Stimulated activated CD8-positive, alpha-beta memory T cell treated with anti-CD3 and anti-CD28 coated beads, Interleukin-7, amount 100 ng/mL, for 4 hours (primary cell): ENCODE measurements at places on chromosomes 12 and 14.

DNA sequence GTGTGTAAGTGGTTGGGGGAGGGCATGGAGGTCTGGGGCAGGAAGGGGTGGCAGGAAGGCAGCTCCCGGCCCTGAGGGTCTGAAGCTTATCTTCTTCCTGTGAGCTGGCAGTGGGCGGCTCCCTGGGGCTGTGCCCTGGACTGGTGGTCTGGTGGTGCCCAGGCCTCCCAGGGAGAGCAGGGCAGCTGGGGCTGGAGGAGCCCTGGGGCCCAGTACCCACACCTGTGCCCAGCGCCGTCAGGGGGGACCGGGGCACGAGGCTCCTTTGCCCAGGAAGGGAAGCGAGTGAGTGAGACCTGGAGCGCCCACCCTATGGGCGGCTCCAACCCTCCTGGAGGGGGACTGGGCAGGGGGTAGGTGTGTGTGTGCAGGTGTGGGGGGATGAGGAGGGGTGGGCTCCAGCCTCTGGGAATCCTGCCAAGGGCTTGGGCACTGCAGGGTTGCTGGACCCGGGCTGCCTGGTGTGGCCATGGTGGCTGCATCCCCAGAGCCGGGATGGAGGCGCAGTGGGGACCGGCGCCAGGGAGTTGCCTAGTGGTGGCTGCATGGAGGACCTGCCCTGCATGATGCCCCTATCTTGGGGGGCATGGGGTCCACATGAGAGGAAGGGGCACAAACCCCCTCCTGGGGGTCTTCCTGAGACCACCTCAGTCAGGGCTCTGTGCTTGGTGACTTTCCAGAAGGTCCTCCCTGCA lies 353.6 kb downstream of the TMEM121 start:
- no peak for DNase-seq

GRCh38 chr14:96267916-96268315 lies 11.9 kb downstream of the BDKRB1 start:
- DNase-seq, result no peak

GRCh38 chr14:91545946-91546716 lies 36.0 kb upstream of the PPP4R3A start:
- DNase-seq, result no peak

DNA sequence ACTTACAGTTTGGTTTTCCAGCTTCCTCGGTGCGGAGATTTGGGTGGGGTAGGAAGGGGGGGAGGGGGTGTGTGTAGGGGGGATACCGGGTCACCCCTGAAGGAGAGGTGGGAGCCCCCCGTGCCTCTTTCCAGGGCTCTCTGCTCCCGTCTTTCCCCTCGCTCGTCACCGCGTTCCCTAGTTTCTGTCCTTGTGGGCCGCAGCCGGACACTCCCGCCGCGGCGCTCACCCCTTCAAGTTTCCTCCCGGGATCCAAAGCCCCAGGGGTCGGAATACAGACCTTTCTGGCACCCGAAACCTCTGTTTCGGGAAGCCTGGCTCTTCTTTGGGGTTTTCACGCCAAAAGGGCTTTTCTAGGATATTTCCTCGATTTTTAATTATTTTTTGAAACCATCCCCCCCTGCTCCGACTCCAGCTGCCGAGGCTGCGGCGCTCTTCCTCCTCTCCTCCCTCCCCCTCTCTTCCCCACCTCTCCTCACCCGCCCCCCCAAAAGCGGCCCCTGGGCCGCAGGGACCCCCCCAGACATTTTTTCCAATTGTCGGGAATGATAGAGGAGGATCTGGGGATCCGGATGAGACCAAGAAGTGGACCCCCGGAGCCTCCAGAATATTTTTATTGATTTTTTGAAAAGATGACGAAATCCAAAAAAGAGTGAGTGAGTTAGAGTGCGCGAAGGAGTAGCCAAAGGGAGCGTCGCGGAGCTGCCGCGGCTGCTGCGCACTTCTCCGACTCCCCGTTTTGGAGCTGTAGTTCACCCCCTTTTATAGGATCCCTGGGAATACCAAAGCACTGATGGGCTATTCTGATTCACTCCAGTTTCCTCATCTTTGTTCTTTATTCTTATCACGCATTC lies 1.7 kb downstream of the CCND2 start:
- DNase-seq, result no peak

GRCh38 chr14:103088921-103089320 lies 4.9 kb downstream of the LBHD2 start:
- no peak for DNase-seq

- no peak for DNase-seq
Observed at GRCh38 chr14:60922050-60922449, 58.8 kb downstream of the TRMT5 start.

DNA sequence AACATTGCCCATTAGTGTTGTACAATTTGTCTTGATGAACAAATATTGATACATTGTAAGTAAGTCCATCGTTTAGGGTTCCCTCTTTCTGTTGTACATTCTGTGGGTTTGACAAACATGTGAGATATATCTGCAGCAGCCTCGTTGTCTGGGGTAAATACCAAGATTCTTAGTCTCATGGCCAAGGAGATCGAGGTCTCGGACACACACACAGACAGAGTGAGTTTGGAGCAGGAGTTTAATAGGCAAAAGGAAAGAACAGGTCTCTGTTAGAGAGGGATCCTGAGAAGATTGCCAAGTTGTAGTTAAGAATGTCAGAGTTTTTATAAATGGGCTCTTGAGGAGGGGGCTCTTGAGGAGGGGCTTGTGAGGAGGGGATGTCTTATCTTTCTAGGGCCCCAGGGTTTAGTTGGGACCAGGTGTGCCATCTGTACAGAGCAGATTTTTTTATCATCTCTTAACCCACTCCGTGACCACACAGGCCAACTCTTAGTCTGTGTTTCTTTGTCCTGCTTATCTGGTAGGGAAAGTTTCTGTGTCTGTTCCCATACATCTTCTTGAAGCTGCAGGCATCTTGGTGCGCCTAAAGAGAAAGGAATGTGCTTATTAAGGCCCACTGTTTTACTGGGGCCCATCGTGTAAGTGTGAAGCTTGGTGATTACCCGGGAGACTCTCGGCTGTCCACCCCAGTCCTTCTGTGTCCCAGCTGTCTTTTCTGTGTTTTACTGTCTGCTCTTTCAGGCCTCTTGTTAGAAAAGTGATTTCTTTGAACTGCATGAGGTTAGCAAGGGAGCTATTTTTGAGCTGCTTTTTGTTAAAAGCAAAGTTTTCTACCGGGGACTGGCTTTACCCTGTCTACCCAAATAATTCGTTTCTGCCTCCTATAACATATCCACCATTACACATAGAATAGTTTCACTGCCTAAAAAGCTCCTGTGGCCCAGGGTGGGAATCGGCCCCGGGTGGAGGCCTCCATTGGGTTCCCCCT lies 22.4 kb upstream of the CLEC2D start:
- DNase-seq, result no peak

DNA sequence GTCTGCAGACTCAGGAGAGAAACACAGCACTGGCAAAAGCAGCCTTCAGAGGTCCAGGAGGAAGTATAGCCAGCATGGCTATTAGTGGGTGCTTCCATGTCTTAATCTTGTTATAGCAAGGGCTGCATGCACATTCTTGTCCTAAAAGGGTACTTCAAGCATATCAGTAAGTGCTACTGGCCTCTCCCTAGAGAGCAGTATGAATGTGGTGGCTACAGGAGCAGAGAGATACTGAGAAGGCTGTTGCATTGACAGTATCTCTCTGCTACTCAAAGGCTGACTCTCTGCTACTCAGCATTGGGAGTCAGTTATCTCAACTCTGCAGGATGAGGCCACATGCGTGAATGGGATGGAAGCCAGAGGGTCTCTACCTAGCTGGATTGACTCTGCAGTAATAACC lies 2.0 kb downstream of the GARIN6 start:
- DNase-seq, result no peak

- no peak for DNase-seq
Observed at GRCh38 chr14:87160989-87161388, 832.0 kb downstream of the GALC start.
